A549 treated with Hydrocortisone at 1 μM for 4 hours (cell line): ENCODE measurements at places on chromosomes 5 and 9. TPM values are rescaled to one million over a fixed set of nuclear protein-coding genes. Genes with fewer than 3 reads are reported as not detected.

The PPP3R2 gene
- total RNA-seq: not detected in 5 replicates

The PTPN3 gene
- 16.4 to 19.0 TPM (median 18.6 TPM) in 5 replicates for total RNA-seq

The LCN9 gene
- total RNA-seq: 0.13 to 0.16 TPM in 2 of 5 replicates, not detected in the others

The C1QTNF3 gene
- 0.09 to 0.39 TPM (median 0.25 TPM) in 5 replicates for total RNA-seq

The HDHD3 gene
- 17.7 to 25.5 TPM (median 23.0 TPM) in 5 replicates for total RNA-seq

The C5 gene
- 11.4 to 14.2 TPM (median 12.1 TPM) in 5 replicates for total RNA-seq

The MAMDC2 gene
- total RNA-seq: 0.16 to 0.35 TPM (median 0.28 TPM) in 5 replicates

The GBGT1 gene
- total RNA-seq: 1.5 to 2.5 TPM (median 1.7 TPM) in 5 replicates

The PKD2L2 gene
- total RNA-seq: 0.12 TPM in 1 of 5 replicates, not detected in the others

The PALM2AKAP2 gene
- total RNA-seq: 0.16 to 0.47 TPM (median 0.30 TPM) in 5 replicates

The SPINK7 gene
- total RNA-seq: not detected in 5 replicates
